ENCODE measurements at places on chromosomes 2 and 18.

GRCh38 chr2:23412556-23413155, 27.7 kb downstream of the KLHL29 start:
- no peak for DNase-seq

- no peak for DNase-seq
These were observed 7.0 kb upstream of the LYPD1 start for GRCh38 chr2:132676999-132677398.

DNA sequence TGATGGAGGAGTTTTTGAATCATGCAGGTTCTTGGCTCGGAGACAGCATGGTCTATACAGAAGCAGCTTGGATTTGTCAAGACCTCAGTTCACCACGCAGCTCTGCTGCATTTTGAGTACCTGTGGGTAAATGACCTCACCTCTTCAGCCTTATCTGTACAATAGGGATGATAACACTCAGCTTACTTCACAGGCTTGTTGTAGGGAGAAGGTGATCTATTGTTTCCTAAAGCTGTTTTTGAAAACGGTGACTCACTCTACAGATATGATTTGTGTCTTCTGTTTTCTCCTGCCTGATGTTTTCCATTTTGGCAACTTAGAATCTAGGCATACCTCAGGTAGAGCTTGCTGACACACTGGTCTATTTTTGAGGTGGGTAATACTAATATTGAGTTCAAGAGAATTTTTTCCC, 80.3 kb downstream of the FMNL2 start:
- DNase-seq: no peak

- DNase-seq: no peak
These were observed 354.9 kb downstream of the TNS1 start for GRCh38 chr2:217647925-217648324.
